ENCODE measurements at places on chromosomes 3 and 15.

GRCh38 chr3:21718161-21718765, 32.7 kb downstream of the ZNF385D start:
- DNase-seq, result no peak

DNA sequence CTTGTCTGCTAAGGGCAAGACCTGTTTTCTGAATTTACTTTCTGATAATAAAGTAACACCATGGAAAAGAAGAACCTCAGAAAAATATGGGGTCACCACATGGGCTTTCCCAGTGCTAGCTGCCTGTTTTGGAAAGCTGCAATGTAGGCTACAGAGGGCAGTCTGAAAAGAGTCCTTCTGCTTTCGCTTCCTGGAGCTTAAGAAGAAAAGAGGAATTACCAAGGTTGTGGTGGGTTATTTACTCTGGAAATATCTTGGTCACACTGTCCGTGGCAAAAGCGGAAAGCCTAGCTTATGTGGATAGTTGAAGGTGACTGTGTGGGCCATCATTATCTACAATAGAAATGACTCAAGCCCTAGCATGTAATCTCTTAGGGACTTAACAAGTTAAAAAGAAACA, 31.7 kb upstream of the IP6K2 start:
- DNase-seq, result no peak

DNA sequence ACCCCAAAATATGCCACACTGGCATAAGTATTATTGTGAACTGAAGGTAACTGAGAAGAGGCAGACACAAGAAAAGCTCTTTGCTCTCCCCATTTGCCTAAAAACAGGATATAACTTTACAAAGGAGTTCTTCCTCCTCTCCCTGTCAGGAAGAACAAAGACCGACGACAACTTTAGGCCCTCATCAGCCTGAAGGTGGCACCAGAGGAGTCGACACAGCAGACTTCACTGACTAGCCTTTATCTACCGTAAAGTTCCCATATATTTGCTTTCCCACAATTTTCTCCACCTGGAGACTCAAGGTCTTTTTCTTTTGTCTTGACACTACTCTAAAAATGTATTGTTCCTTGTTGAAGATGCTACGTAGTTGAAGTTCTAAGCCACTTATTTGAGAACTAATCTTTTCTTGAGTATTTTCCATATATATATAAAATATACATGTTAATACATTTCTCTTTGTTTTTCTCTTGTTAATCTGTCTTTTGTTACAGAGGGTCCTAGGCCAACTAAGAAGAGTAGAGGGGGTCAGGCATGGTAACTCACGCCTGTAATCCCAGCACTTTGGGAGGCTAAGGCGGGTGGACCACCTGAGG, 16.2 kb upstream of the XIRP1 start:
- DNase-seq, result peak; percentile 37

GRCh38 chr3:87462228-87462627, 185.8 kb upstream of the POU1F1 start:
- DNase-seq, result no peak

GRCh38 chr15:92425578-92426225, 32.0 kb downstream of the ST8SIA2 start:
- no peak for DNase-seq

- DNase-seq, result peak; percentile 96
These were observed 16.1 kb upstream of the IL1RAP start for GRCh38 chr3:190497811-190498210.

DNA sequence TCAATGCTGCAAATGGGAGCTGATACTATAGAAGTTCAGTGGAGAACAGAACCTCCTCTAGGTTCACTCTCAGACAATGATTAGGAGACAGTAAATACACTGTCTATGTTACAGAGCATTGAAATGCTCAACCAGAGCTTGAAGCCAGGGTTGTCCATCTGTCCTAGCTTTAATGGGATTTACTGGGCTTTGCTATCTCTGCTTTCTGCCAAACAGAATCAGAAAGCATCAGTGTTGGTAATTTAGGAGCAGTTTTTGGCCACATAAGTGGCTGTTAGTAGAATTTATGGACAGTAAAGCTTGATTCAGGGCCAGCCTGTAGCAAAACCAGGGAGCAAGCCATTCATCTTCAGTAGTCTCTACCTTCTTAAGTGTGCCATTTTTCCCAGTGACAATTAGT, 396.3 kb downstream of the LSAMP start:
- no peak for DNase-seq

DNA sequence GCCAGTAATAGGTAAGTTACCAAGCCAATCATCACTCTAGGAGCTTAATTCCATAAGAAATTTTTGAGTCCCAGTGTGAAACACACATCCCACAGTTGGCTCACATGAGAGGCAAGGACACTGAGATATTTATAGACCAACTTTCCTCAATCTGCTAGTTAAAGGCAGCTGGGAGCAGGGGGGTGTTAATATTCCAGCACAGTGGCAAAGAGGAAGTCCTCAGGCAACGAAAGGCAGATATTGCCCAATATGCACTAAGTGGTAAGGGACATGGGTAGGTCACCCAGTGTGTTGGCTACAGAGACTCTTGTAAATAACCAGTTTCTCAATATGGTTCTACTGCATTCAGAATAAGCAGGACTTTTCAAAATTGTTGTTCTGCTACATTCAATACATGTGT, 61.0 kb downstream of the TOP2B start:
- peak; percentile 82 for DNase-seq

DNA sequence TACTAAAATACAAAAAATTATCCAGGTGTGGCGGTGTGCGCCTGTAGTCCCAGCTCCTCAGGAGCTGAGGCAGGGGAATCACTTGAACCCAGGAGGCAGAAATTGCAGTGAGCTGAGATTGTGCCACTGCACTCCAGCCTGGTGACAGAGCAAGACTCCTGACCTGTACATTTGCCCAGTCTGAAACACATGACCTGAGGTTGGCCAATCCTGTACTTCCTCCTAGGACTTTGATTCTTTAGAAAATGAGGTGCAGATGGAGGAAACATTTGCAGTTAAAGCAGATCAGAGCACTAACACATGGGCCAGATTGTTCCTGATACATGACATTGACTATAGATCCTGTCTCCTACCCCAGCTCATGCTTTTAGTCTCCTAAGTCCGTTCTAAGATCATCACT, 28.9 kb upstream of the LPP start:
- no peak for DNase-seq

DNA sequence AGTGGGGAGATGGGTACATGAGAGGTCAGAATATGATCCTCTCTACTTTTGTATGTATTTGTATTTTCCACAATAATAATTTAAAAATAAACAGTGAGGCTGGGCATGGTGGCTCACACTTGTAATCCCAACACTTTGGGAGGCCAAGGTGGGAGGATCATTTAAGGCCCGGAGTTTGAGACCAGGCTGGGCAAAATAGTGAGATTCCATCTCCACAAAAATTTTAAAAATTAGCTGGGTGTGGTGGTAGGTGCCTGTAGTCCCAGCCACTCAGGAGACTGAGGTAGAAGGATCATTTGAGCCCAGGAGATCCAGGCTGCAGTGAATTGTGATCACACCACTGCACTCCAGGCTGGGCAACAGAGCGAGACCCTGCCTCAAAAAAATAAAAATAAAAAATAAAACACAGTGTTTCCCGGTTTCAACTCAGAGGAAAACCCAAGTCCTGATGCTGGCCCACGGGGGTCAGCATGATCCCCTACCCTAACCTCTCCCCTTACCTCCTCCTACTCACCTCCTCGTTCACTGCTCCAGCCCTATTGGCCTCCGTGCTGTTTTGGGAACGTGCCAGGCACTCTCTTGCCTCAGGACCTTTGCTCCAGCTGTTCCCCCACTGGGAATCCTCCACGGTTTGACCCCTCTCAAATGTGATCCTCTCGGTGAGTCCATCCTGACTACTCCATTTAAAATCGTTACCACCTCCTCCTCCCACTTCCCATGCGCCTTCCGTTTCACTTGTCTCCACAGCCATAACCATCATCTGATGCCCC, 2.9 kb upstream of the KLHL40 start:
- DNase-seq, result no peak

- DNase-seq, result no peak
These were observed 695 bp downstream of the RPL32 start for GRCh38 chr3:12840591-12841148.

- DNase-seq, result no peak
These were observed 74.1 kb downstream of the SUMF1 start for GRCh38 chr3:4392992-4393391.

DNA sequence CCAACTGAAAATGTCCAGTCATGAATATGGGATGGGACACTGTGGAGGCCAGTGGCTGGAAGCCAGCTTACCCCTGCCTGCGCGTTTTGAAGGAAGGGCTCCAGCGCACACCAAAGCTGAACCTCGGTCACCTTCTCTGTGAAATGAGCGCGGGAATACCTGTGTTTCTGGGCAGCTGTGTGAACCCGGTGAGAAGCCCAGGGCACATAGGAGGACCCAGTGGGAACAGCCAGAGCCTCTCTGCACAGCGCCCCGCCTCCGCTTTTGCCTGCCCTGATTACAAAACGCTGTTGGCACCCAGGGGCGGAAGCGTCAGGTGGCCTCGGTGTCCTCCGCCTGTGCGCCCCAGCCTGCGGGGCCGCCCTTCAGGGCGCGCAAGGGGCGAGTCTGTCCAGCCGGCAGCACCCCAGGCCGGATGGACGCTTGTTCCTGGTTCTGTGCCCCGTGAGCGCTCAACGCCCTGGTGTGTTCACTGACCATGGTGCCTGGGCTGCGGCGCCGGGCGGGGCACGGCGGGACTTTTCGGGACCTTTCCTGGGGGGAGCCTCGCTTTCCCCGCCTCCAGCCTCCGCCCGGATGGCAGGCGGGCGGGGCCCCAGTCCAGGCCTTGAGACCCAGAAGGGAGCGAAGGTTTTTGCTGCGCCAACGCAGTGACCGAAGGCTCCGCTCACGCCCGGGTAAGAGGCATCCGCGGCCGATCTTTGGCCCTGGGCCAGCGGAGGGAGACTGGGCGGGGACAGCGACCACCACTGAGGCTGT, at the start of gene SQOR:
Gene SQOR (plus strand): TSS at position 598 of the 759 bp plus-strand sequence. CDS start 23,895 bp downstream, outside the sequence.
- no peak for DNase-seq

- no peak for DNase-seq
These were observed 44.5 kb downstream of the CMSS1 start for GRCh38 chr3:99862208-99862607.

- DNase-seq, result no peak
These were observed 6.8 kb downstream of the CSK start for GRCh38 chr15:74788683-74789151.

- DNase-seq, result no peak
These were observed 56.9 kb downstream of the CADPS start for GRCh38 chr3:62818347-62818746.

- no peak for DNase-seq
These were observed 140.0 kb upstream of the UBE2E1 start for GRCh38 chr3:23665741-23666140.
